ENCODE measurements at places on chromosomes 11 and 22.

DNA sequence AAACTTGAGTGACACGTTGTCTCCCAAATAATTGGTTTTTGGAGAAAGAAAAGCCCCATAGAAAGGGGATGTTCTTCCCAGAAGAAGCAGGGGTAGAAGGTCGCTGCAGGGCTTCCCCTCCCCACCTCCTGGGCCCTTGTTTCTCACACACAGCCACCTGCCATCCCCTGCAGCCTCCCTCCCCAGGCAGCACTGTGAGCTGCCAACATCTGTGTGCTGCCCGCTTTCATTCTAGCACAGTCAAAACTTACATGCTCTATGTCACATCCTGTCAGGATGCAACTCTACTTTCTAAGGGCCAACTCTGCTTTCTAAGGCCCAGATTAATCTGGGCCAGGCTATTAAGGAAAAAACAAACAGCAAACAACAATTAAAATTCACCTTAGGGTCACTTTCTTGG, 309.4 kb upstream of the ZC3H12C start:
- no peak for DNase-seq

GRCh38 chr11:102046841-102047240, 396 bp upstream of the CFAP300 start:
- peak; percentile 75 for DNase-seq

DNA sequence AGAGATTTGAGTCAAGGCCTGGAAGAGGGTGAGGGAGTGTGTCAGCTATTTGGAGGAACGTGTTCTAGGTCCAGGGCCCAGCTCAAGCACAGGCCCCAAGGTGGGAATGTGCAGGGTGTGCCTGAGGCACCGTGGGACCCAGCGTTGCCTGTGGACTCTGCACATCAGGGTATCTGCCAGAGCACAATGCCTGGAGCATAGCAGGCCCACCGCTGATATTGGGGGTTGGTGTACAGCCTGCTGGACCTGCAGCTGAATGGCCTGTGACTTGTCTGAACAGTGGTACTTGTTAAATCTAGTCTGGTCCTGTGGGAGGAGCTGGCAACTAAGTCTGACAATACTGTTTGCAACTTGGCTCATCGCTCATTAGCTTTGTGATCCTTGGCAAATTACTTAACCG, 131.7 kb downstream of the GRIK4 start:
- DNase-seq, result no peak

GRCh38 chr11:113796663-113797259, 17.2 kb downstream of the CLDN25 start:
- DNase-seq, result peak; percentile 73

GRCh38 chr11:80168796-80169195, 728.0 kb upstream of the TENM4 start:
- no peak for DNase-seq

DNA sequence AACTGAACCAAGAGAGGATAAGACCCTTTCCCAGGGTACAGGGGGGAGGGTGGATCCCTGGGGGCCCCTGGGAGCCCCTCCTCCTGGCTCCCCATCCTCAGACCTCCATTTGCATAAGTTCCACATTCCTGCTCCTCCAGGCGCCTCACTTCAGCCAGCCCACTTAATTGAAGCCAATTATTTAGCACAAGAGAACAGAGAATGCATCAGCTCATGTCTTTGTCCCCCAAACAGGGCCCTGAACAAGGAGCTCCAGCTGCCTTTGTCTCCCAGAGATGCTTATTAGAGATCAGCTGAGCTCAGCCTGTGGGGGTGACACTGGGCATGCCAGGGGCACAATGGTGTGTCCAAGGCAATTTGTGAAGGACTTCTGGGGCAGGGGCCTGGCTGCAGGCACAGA, 89.9 kb upstream of the PRDM11 start:
- DNase-seq, result no peak

DNA sequence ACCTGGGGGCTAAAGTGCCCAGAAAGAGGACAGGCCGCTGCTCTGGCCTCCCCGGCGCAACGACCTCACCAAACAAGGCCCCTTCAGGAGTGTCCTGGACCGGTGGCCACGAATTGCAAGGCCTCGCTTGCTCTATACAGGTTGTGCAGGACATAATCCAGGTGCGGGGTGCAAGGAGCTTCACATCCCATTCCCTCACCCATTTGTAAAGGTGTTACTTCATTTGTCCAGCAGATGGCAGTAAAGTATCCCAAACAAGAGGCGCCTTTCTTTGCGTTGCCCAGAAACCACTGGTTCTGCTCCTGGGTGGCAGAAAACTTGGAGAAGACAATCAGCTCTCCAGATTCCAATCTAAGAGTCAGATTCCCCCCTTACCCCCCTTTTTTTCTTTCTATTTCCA, 35.9 kb upstream of the PRDM11 start:
- DNase-seq, result peak; percentile 75

GRCh38 chr22:40070701-40071100, 75.9 kb downstream of the FAM83F start:
- peak; percentile 59 for DNase-seq

- DNase-seq, result no peak
These were observed 66.7 kb downstream of the RRM1 start for GRCh38 chr11:4161305-4161704.

DNA sequence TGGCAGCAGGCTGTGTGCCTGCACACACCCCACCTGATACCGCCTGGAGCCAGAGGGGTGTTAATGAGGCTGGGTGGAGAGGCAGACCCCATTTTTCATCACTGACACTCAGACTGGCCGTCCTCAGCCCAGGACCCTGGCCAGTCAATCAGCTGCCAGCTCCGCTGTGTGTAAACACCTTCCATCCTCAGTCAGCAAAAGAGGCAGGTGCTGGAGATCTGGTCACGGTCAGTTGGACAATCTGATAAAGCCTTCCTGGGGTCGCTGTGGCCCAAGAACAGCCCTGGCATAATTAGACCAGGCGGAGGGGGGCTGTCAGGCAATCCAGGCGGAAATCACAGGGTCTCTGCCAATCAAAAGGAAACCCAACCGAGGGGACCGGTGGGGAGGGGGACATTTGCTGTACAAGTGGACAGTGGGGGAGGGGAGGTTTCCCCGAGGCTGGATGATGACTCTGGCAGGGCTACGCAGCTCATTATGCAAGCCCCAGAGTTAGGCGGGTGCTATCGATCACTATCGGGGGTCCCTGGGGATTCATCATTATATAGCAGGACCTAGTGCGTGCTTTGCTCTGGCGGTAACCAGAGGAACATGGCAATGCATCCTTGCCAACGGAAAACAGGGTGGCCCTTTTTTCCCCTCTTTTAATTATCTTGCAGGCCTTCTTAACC, 72.9 kb downstream of the ABTB2 start:
- no peak for DNase-seq

DNA sequence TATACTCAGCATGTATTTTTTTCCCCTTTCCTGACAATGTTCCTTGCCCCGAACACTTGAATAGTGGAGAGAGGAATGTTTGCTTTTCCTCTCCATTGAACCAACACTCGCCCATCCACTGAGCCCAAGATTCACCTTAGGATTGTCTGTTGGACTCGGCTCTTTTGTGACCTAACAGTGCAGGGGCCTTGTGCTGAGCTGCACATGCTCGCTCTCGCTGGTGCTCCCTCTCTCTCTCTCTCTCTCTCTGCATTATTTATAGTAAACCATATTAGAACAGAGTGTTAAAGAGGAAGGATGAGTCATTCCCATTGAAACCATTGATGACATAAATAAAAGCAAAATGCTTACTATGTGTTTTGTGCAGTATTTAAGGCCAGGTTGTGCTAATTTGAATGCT, 20.7 kb downstream of the ZBTB16 start:
- DNase-seq, result peak; percentile 35

DNA sequence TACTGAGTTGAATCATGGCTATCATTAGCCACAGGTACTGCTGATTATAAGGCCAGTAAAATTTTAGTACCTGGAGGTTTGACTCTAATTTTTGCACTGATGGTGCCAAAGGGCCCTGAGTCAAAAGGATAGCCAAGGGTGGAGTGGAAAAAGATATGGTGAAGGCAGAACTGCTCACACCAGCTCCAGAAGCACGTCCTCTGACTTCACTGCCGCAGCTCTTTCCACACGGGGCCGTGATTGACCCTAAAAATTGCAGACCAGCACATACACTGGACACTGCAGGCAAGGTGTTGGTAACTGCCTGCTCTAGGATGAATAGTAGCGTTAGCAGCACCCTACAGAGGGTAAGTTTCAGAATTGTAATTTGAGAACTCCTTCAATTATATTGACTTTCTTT, 25.4 kb upstream of the GRIK4 start:
- no peak for DNase-seq

- peak; percentile 94 for DNase-seq
These were observed 734.7 kb downstream of the KCNA4 start for GRCh38 chr11:29282088-29282487.

DNA sequence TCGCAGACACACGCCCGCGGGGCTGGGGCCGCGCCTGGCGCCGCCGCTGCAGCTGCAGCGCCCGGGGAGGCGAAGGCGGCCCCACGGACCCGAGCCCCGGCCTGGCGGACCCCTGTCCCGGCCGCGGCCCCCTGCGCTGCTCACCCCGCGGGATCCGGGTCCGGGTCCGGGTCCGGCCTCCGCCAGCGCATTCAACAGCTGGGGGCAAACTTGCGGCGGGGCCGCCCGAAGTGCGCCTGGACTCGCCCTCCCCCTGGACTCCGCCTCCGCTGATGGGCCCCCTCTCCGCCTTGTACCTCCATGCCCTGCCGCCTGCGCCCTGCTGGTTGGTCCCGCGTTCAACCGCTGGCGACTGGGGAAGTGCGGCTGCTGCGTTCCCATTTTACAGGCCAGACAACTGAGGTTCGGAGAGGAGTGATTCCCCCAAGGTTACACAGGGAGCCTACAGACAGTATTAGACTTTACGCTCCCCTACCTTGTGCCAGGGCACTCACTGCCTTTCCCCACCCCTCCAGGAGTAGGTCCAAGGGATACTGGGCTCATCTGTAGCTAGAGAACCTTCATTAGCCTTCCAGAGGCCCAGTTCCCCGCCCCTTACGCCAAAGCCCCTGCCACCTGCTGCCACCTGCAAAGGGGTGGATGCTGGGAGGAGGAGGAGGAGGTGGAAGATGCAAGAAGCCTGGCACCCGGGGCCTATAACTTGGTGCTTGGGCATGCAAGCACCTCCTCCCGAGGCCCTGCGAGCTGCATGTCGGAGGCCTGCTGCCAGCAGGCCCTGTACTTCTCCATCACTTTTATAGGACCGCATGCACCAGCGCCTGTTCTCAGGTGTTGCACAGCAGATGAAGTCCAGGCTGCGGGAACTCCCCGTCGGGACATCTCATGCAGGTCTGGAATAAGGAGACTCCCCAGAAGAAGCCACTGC, 694 bp upstream of the ELFN2 start:
- peak; percentile 23 for DNase-seq

- peak; percentile 68 for DNase-seq
These were observed 897 bp downstream of the MAP6 start for GRCh38 chr11:75667831-75668450.

GRCh38 chr11:66842501-66842895, 743 bp upstream of the RCE1 start:
- DNase-seq, result no peak

DNA sequence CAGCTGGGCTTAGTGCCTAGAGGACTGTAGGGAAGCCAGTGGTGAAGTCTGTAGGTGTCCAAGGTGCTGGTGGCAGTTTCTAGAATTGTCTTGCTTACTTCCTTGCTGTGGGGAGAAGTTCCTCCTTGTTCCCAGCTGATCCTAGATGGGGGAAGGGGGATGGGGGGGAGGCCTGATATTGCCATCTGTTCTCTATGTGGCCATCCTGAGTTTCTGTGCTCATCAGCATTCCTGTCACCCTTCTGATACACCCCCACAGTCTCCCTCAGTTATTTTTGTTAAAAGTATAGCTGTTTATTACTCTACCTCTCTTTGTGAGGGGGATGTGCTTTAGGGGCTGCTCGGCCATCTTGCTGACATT, 36.5 kb downstream of the MADD start:
- no peak for DNase-seq

GRCh38 chr22:21811982-21812381, 55.5 kb downstream of the MAPK1 start:
- no peak for DNase-seq

DNA sequence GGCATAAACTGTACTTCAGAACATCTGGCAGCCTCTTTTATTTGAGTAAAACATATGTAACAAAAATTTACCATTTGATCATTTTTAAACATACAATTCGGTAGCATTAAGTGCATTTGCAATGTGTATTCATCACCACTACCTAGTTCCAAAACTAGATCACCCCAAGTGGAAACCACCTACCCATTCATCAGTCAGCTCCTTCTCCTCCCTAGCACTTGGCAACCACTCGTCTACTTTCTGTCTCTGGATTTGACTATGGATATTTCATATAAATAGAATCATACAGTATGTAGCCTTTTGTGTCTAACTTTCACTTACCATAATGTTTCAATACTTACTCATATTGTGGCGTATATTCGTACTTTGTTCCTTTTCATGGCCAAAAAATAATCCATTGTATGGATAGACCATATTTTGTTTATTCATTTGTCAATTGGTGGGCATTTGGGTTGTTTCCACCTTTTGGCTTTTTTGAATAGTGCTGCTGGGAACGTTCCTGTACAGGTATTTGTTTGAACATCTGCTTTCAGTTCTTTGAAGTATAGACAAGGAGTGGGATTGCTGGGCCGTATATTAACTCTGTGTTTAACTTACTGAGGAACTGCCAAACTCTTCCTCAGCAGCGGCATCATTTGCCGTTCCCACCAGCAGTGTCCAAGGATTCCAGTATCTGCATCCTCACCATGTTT, 27.2 kb upstream of the ADORA2A start:
- DNase-seq, result no peak

DNA sequence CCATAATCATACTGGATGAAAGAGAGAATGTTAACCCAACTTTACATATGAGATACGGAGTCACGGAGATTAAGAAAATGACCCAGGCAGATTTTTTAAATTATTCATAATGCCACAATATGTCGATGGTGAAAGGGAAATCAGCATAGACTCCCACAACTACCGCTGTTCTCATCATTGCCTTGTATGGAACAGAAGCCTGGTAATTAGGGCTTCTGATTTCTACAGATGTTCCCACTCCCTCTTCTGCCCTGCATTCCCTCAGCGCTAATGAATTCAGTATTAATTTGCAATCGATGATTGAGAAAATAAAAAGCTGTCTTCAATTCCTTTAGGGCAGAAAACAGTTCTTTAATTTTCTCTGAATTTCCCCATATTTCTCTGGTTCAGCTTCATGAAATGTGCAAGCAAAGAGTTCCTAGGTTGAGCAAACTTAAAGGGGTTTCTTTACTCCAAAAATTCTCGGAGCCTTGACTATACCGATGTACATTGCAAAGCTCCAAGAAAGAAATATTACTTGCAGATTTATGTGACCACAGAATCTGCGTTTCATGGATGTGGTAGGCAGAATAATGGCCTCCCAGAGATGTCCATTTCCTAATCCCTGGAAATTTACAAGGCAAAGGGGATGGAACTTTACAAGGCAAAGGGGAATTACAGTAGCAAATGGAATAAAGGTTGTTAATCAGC, 134.9 kb upstream of the ZC3H12C start:
- no peak for DNase-seq

GRCh38 chr22:46734830-46735453, 3.1 kb downstream of the CERK start:
- DNase-seq, result no peak
